ENCODE measurements at places on chromosomes 16 and 17. TPM values are rescaled to one million over a fixed set of nuclear protein-coding genes. Genes with fewer than 3 reads are reported as not detected.
A peak's percentile ranks its signal among the peaks of the same experiment; 100 is the strongest.

- peak; percentile 38 for DNase-seq
These were observed at the start of gene MSLN for GRCh38 chr16:760545-761343. Gene MSLN (plus strand): TSS chr16:760734. CDS start chr16:762681, 1,947 bp downstream.

DNA sequence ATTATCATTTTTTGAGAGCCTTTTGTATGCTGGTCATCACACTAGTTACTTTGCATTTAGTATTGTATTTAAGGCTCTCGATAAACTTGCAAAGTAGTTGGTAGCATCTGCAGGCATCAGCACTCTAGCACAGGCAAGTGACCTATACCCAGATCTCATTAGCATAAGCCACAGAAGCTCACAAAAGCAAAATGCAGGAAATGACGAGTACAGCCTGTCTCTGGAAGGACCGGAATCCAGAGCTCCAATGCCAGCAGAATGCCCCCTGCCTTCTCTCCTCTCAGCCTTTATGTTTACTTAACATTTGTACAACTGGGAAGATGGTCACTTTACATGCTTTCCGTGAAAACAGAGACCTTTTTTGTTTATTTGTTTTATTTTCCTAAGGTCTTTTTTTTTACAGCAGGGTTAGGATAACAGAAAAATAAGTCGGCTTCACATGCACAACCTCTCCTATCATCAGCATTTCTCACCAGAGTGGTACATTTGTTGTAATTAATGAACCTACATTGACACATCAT lies 45.4 kb upstream of the MYOCD start:
- no peak for DNase-seq

- DNase-seq = no peak
These were observed 199.1 kb upstream of the GOT2 start for GRCh38 chr16:58933186-58933585.

The CD79B gene
- 5.8 TPM for total RNA-seq

DNA sequence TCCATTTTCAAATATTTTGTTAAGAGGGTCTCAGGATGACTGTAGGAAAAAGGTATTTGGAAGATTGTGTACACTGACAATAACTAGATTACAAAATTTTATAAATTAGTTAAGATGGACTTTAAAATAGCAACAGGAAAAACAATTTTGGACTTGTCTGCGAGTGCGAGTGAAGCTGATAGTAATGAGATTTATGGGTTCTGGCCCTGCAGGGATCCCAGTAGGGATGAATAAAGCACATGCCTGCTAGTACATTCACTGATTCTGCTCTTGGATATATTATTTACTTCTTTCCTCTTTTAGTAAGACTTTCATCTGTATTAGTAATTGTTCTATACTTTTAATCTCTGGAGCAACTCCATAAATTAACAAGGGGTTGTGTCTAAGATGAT lies 28.2 kb downstream of the PRKCA start:
- DNase-seq = no peak

The MYO19 gene
- 103 TPM for total RNA-seq

DNA sequence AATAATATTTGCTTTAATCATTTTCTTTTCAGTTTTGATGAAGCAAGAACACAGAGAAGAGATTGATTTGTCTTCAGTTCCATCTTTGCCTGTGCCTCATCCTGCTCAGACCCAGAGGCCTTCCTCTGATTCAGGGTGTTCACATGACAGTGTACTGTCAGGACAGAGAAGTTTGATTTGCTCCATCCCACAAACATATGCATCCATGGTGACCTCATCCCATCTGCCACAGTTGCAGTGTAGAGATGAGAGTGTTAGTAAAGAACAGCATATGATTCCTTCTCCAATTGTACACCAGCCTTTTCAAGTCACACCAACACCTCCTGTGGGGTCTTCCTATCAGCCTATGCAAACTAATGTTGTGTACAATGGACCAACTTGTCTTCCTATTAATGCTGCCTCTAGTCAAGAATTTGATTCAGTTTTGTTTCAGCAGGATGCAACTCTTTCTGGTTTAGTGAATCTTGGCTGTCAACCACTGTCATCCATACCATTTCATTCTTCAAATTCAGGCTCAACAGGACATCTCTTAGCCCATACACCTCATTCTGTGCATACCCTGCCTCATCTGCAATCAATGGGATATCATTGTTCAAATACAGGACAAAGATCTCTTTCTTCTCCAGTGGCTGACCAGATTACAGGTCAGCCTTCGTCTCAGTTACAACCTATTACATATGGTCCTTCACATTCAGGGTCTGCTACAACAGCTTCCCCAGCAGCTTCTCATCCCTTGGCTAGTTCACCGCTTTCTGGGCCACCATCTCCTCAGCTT lies 45.0 kb downstream of the ESRP2 start:
- no peak for DNase-seq

DNA sequence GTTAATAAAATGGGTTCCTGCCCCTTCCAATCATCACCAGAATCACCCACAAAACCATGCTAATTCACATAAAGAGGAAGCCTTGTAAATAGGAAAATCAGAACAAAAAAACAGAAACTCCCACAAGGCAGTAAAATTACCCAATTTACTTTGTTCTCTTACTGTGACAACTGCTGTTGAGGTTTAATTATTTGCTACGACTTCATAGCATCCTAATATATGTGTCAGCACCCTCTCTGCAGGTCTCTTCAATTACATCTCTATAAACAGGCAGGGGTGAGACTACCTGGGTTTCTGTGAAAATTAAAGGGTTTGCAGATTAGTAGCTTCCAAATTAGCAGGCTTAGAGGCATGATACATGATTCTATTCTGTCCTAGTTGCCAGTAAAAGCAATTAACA lies 2.7 kb downstream of the WDR59 start:
- no peak for DNase-seq

The NACA2 gene
- total RNA-seq = not detected

The GPR139 gene
- not detected for total RNA-seq

DNA sequence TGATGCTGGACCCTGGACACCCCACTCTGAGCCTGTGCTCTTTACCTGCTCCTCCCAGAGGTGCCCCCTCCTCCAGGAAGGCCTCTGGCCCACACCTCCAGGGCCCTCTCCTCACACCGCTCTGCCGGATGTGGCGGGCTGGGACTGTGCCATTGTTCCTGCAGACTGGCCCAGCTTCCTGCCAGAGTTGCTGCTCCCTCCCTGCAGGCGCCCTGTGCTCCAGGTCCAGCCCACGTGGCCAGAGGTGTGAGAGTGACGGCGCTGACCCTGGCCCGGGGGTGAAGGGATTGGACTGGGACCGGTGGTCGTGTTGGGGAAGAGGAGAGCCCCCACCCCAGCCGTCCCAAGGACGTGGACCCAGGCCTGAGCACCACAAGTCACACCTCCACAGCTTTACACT lies 5.7 kb downstream of the E4F1 start:
- no peak for DNase-seq

The SDK2 gene
- total RNA-seq = 0.46 TPM

The NOXO1 gene
- not detected for total RNA-seq

The ITGA2B gene
- total RNA-seq = 1.2 TPM

DNA sequence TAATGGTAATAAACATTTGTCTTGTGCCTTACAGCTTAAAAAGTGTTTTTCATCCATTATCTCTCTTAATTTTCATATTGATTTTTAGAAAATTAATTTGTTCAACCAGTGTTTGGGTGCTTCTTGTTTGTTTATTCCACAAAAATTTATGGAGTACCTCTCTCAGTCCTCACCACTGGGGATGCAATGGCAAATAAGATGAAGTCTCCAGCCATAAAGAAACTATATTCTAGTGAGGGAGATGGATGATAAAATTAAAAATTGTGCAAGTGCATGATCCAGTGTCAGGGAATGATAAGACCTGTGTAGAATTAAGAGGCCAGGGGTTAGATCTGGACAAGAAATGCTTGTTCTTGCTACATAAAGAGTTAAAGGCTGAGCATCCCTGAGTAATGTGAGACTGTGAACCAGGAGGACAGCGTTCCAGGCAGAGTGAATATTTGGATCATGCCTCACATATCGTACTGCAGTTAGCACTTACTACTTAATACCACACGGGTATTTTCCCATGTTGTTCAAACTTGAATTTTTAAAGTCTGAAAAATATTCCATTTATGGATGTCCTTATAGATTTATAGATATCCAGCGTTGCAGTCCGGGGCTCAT lies 535.7 kb upstream of the HSBP1 start:
- no peak for DNase-seq

- no peak for DNase-seq
These were observed 6.2 kb downstream of the RPS6KB1 start for GRCh38 chr17:59899099-59899498.

The EIF1 gene
- total RNA-seq = 444 TPM

- no peak for DNase-seq
These were observed 113.2 kb downstream of the SPECC1 start for GRCh38 chr17:20122254-20122879.

- no peak for DNase-seq
These were observed 14.4 kb downstream of the SLFN5 start for GRCh38 chr17:35257208-35257659.

GRCh38 chr16:57016831-57017230 lies 27.5 kb downstream of the NLRC5 start:
- no peak for DNase-seq

The CPSF4L gene
- total RNA-seq = not detected

The MT3 gene
- total RNA-seq = not detected

- no peak for DNase-seq
These were observed at the start of gene ITGAL for GRCh38 chr16:30472328-30472942. Gene ITGAL (plus strand): TSS chr16:30472742. CDS start chr16:30472838, 96 bp downstream.

The NAGS gene
- total RNA-seq = 0.95 TPM

GRCh38 chr17:74882517-74883240 lies 9.9 kb upstream of the FDXR start:
- DNase-seq = no peak

The OTOP3 gene
- not detected for total RNA-seq

DNA sequence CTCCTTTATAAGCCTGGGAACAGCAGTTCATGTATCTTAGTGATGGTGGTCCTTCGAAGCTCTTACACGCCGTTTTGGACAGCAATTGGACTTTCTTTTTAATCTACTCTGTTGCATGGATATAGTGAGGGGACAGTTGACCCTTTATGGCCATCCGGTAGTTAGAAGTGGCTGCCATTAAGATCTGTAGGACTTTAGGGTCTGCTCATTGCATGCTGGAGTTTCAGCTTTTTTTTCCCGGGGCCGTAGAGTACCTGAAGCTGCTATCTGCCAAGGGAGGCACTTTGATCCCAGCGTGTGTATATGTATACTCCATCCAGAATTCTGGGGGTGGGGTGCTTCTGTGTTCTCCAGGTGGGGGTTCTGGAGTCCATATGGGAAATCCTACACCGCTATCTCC lies 1.2 kb downstream of the CYB5D1 start:
- DNase-seq = no peak

DNA sequence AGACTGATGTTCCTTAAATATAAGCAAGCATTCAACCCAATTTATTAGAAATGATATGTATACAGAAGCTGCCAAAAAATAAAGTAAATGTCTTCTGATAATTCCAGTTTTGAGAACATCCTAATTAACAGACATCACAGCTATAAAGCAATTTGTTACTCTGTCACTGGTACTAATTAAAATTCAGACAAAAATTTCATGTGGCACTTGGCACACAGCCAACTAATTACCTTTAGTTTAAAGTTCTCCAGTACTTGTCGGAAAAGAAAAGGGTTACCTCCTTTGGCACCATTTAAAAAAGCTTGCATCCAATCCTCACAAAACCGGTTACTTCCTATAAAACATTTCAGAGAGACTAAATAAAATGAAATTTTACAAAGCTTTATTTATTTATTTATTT lies 8.8 kb downstream of the C17orf75 start:
- DNase-seq = no peak

The ZG16 gene
- total RNA-seq = not detected

GRCh38 chr17:57927048-57927723 lies 28.0 kb downstream of the CUEDC1 start:
- no peak for DNase-seq

DNA sequence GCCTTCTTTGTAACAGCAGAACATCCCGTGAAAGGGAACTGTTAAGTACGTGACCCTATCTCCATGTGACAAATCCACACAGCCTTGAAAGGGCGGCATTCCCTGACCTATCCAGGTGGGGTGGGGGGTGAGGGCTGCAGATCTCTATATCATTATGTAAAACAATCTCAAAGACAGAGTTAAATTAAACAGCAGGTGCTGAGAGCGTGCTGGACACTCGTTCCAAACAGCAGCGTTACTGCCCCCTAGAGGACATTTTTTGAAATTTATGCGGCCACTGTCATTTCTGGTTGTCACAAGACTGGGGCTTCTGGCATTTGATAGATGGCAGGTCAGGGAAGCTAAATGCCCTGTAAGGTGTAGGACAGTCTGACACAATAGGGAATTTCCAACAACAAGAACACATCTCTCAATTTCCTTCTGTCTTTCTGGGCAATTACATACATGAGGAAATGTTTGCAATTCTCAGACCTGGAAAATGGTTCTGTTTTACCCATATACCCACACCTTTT lies 6.7 kb upstream of the SLC25A39 start:
- peak; percentile 62 for DNase-seq
